Tibial nerve (tissue), 4 donors: ENCODE measurements at places on chromosomes 1 and 21. TPM values are rescaled to one million over a fixed set of nuclear protein-coding genes. Genes with fewer than 3 reads are reported as not detected.

DNA sequence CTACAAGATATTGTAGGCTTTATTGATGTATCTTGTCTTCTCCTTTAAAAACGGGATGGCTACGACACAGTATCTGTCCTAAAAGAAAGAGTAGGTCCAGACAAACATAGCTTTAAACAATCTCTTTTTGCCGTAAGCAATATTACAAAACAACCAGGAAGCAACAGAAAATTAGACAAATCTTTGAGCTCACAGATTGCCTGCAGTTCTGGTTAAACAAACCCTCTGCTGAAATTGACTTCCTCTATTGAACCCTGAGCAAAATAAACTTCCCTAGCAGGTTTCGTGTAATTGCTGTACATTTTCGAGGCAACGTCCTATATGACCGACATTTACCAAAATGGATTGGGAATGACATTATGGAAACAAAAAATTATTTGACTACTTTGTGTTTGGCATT lies 50.6 kb downstream of the CHML start:
- no peaks in the 10 kb centered on the region for H3K4me1 ChIP-seq
- no peak overlapping the region for H3K4me3 ChIP-seq
- no peak overlapping the region for H3K27ac ChIP-seq
- no peaks in the 10 kb centered on the region for H3K36me3 ChIP-seq

GRCh38 chr1:61221642-61222041 lies 139.3 kb downstream of the NFIA start:
- peaks cover 16% of the 10 kb centered on the region for H3K4me1 ChIP-seq
- no peak for DNase-seq
- no peaks in the 10 kb centered on the region for H3K27me3 ChIP-seq
- H3K27ac ChIP-seq: peak overlapping the region; percentile 79
- H3K4me3 ChIP-seq: no peak overlapping the region

KIF17 gene
- total RNA-seq: 4.2 TPM

- no peaks in the 10 kb centered on the region for H3K36me3 ChIP-seq
- no peak for DNase-seq
- no peaks in the 10 kb centered on the region for H3K27me3 ChIP-seq
- H3K4me3 ChIP-seq: no peak overlapping the region
- H3K4me1 ChIP-seq: peaks cover 10% of the 10 kb centered on the region
Observed at GRCh38 chr1:242002510-242002909, 3.6 kb upstream of the MAP1LC3C start.

GRCh38 chr21:40846587-40847411 lies at the start of gene DSCAM:
DSCAM (minus strand) TSS chr21:40847158; CDS start chr21:40846661, 497 bp downstream.
- no peaks in the 10 kb centered on the region for H3K36me3 ChIP-seq
- no peak within 1 kb of the TSS for H3K4me3 ChIP-seq
- H3K27me3 ChIP-seq: no peaks in the 10 kb centered on the region
- no peak for DNase-seq
- peaks cover 8% of the 10 kb centered on the region for H3K4me1 ChIP-seq
- no peak within 1 kb of the TSS for H3K27ac ChIP-seq

GABPB2 gene
- total RNA-seq: 19.2 TPM

ALX3 gene
- total RNA-seq: not detected

- DNase-seq: no peak
- no peaks in the 10 kb centered on the region for H3K36me3 ChIP-seq
- H3K4me1 ChIP-seq: peaks cover 3% of the 10 kb centered on the region
- no peak overlapping the region for H3K27ac ChIP-seq
- H3K27me3 ChIP-seq: no peaks in the 10 kb centered on the region
- H3K4me3 ChIP-seq: no peak overlapping the region
Observed at GRCh38 chr21:41120997-41121396, 47.0 kb upstream of the BACE2 start.
